Activated CD4-positive, alpha-beta T cell treated with anti-CD3 and anti-CD28 coated beads, Interleukin-10, Interleukin-2, amounts not matched to agents 100 ng/mL and 50 ng/mL, durations not matched to agents 16 hours and 8 hours (primary cell): ENCODE measurements at places on chromosomes 2 and 18.
A peak's percentile ranks its signal among the peaks of the same experiment; 100 is the strongest.

DNA sequence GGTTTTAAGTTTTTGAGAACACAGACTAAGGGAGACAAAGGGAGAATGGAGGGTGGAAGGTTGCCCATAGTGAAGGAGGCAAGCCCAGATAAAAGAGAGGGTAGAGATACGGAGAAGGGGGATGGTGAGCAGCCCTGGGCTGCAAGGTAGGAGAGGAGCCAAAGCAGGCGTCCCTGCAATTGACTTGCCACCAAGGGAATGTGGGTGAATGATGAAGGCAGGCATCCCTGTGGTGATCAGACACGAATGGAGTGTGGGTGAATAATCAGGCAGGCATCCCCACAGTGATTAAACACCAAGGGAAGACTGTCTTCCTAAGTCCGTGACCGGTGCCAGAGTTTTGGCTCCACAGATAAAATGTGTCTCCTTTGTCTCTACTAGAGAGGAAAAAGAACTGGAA is 16.5 kb upstream of the ALPK2 start:
- no peak for DNase-seq

DNA sequence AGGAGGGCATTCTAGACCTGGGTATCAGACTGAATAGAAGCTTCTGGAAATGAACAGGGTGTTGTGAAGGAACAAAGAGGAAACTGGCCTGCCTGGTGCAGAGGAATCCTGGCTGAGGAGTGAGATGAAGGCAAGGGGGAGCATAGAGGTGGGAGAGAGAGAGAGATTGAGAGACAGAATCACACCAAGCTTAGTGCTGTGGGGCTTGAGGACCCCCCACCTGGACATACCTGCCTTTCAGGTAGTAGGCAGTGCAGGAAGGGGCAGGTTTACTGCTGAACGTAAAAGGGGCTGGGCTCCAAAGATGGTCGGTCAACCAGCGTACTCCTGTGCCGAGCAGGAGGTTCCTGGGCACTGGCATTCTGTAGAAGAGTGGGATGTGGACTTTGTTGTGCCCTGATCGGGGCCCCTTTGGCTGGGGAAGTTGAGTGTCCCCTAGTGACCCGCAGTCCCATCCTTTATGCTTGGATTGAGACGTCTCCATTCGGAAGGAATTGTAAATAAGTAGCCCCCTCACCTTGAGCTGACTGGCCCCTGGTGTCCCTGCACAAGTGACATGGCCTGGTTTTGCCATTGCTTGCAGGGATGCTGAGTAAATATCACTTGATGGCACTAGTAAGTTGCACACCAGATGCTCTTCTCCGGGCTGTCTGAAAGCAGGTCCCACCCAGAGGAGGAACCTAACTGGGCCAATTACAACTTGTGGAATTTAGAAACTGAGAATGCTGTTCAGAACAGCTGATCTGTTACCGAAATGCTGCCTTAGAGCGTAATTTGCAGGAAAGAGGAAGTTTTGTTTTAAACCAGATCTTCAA is 1.4 kb downstream of the UBE2F start:
- DNase-seq: peak; percentile 71

- no peak for DNase-seq
Observed at GRCh38 chr2:17657759-17658158, 95.9 kb downstream of the SMC6 start.

DNA sequence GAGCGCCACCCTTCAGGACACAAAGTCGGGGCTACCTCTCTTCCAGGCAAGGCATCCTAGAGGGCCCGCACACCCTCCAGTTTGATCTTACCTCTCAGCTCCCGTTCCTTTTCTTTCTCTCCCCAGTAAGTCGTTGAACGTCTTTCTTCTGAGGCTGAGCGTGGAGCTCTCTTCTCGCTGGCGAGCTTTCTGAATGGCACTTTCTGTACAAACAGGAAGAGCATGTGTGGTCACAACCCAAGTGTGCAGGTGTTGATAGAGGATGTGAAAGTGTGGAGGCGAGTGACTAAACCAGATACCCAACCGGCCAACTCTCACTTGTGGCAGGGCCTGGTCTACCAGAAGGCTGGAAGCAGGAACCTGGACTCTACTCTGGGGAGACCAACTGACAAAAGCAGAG is at the start of gene AFF3:
AFF3 (minus strand) TSS at position 198 of the 400 bp plus-strand sequence. CDS start 38,136 bp downstream, outside the sequence.
- peak; percentile 86 for DNase-seq

- no peak for DNase-seq
Observed at GRCh38 chr2:30649828-30650227, 157.4 kb downstream of the CAPN13 start.

- no peak for DNase-seq
Observed at GRCh38 chr2:47060652-47061170, 94.4 kb downstream of the STPG4 start.

DNA sequence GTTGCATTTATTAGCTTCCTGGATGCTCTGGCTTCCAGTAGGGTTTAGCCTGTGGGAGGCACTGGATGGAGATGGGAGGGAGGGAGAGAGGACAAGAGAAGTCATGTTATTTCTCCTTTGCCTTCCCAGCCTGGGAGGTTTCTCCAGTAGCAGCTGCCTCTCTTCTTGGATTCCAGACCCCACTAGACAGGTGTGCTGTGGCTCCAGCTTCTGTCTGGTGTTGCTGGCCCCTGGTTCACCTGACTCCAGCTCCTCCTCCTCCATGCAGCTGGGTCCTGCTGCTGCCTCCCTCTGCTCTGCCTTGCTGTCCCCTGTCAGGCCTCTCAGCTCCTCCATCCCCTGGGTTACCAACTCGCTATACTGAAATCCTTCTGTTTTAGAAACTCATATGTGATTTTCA is 188.9 kb upstream of the TNP1 start:
- no peak for DNase-seq

- no peak for DNase-seq
Observed at GRCh38 chr2:207676827-207677354, 34.5 kb upstream of the CCNYL1 start.

DNA sequence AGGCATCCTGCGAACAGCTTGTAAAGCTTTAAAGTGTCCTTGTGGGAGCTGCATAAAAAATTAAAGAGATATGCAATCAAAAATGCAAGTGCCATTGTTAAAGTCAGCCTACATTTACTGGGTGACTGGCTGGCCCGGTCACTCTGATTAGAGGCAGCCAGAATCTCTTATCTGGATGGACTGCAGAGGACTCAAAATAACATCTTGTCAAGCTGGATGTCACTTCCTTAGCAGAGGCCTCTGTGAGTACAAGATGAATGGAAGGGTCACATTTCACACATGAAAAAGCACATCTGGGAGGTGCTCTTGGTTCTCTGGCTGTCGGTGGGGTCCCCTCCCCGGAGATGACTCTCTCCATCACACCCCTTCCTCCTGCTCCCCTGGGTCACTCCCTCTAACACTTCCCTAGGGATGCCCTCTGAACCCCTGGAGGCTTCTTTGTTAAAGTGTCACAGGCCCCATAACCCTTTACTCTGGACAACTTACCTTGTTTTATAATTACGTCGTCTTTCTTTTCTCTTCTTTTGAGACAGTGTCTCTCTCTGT is 122.1 kb downstream of the SH3BP4 start:
- DNase-seq: no peak

DNA sequence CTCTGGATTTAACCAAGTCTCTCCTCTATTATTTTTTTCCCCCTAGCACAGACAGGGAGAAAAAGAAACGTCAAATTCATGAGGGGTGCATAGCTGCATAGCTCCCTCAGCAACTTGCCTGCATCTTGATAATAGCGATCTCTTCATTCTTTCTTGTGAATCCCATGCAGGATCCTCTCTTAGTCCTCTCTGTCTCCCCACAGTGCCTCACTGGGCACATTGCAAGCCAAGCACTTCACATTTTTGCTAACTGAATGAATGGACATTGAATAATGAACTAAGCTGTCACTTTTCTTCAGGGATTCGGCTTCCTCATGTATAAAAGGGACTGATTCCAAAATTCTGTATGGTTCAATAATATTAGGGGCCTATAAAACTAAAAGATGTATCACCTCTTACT is 2.9 kb upstream of the EPB41L3 start:
- peak; percentile 13 for DNase-seq

GRCh38 chr2:64324746-64325410 is 129.1 kb upstream of the LGALSL start:
- DNase-seq: no peak

DNA sequence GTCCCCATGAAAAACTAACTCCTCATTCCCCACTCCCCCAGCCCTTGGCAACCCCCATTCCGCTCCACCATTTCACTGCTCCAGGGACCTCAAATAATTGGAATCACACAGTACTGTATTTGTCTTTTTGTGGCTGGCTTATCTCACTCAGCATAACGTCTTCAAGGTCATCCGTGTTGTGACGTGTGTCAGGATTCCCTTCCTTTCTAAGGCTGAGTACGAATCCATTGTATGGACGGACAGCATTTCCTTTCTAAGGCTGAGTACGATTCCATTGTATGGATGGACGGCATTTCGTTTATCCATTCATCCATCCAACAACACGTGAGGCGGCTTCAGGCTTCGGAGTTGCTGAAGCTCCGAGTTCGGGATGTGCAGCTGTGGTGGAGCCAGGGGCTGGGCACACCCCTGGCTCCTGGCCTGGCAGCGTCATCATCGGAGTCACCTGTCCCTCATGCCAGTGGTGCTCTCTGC is 1.2 kb upstream of the ASB1 start:
- no peak for DNase-seq

DNA sequence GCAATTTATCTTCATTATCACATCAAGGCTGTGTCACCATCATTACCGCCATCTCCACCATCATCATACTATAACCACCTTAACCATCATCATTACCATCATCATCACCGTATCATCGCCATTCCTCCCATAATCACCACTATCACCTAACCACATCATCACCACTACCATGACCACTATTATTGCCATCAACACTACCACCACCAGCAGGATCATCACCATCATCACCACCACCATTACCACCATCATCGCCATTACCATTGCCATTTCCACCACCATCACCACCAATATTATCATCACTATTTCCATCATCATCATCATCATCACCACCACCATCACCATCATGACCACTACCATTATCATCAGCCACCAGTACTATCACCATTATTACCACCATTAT is 314.4 kb downstream of the CYP26B1 start:
- no peak for DNase-seq

GRCh38 chr18:49345931-49346696 is 114.3 kb downstream of the DYM start:
- DNase-seq: peak; percentile 5

GRCh38 chr2:3151153-3151918 is 226.3 kb downstream of the EIPR1 start:
- no peak for DNase-seq

GRCh38 chr2:96957244-96957643 is 29.1 kb downstream of the FAM178B start:
- no peak for DNase-seq

GRCh38 chr2:42754021-42754775 is 9.7 kb downstream of the OXER1 start:
- DNase-seq: no peak

DNA sequence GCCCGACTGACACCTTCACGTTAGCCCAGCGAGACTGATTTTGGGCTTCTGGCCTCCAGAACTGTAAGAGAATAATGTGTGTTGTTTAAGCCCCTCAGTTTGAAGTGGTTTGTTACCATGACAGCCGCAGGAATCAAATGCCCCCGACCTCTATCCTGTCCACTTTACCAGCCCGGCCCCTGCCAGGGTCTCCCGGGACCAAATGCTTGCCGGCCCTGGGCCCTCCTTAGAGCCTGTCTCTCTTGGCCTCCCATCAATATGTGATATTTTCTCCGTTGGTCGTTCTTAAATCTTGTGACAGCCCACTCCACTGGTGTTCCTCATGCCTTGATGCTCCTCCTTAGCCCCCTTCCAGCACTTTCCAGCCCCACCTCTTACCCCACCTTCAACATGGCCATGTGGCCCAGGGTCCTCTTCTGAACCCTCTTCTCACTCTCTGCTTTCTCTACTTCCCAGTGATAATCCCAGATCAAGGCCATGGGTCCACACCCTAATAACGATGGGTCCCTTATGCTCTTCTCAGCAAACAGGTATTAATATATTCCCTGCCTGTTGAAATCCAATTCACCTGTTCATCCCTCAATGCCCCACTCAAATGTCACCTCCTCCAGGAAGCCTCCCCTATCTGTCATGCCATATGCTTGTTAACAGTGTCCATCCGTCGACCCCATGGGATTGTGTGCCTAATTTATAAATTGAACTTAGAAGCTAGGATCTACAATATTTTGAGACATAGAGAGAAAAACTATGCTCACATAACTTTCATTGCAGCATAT is 192.8 kb downstream of the ZFP36L2 start:
- DNase-seq: no peak

DNA sequence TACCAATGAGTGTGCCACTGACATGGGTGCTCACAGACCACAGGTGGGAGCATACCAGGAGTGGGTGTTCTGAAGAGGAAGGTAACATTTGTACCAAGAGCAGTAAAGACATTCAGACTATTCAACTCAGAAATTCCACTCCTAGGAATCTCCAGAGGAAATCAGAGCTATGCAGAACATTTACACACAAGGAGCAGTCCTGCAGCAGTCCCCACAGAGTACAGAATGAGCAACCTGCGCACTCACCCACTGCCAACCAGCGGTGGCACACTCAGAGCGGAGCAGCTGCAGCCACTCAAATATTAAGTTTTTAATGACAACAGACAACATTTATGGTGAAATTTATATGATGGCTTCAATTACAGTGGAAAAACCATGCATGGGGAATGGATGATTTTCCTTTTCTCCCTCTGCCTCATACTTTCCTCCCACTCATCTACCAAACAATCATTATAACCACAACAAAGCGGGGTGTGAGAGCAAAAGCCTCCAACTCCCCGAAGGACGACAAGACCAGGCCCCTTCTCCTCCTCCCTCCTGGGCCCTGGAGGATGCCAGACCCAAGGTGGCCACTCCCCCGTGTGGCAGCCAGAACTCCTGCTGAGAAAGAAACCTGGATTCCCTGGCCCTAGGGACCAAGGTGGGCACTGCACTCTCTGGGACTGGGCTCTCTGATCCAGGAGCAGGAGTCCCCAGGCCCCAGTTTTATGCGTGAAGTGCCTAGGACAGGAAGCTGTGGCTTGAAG is 5.4 kb downstream of the HS6ST1 start:
- DNase-seq: no peak

DNA sequence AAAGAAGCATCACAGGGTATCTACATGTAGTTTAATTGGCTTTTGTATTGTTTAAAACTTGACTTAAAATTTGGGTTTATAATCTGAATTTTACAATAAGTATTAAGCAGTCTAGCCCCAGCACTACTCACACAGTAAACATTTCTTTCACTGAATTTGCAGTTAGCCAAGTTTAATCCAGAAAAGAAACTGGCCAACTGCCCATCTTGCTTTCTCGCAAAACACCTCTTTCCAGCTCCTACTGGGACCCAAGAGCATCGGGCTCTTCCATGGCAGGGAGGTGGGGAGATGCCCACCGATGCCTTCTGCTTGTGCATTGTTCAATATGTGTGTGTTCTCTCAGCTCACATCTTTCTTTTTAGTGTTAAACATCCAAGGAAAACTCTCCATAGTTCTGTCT is 212.8 kb upstream of the BOD1L2 start:
- DNase-seq: no peak

GRCh38 chr2:222360146-222360545 is 61.3 kb upstream of the PAX3 start:
- DNase-seq: no peak

- DNase-seq: peak; percentile 32
Observed at GRCh38 chr2:196201229-196202009, 30.0 kb upstream of the STK17B start.

- no peak for DNase-seq
Observed at GRCh38 chr2:19238440-19239060, 119.9 kb downstream of the OSR1 start.
